ENCODE measurements at places on chromosomes 11 and 22.

- no peak for DNase-seq
These were observed 1109.5 kb downstream of the BRD1 start for GRCh38 chr22:48717883-48718817.

DNA sequence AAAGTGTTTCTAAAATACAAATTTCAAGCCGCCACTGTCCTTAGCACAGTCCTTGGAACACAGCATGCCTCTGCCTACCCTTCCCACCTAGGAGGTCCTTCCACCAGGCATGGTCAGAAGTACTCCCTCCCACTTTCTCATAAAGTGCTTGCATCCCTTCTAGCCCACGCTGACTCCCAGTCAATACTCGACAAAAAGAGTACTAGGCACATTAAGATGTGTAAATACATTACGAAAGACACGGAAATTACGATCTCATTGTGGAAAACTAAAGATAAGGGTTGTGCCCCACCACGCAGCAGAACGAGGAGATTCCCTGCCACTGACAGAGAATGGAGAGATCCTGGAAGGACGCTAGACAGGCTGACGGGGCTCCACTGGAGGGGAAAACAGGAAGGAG lies 13.5 kb downstream of the CHKA start:
- no peak for DNase-seq

- no peak for DNase-seq
These were observed 50.7 kb downstream of the IGLL1 start for GRCh38 chr22:23529166-23530103.

DNA sequence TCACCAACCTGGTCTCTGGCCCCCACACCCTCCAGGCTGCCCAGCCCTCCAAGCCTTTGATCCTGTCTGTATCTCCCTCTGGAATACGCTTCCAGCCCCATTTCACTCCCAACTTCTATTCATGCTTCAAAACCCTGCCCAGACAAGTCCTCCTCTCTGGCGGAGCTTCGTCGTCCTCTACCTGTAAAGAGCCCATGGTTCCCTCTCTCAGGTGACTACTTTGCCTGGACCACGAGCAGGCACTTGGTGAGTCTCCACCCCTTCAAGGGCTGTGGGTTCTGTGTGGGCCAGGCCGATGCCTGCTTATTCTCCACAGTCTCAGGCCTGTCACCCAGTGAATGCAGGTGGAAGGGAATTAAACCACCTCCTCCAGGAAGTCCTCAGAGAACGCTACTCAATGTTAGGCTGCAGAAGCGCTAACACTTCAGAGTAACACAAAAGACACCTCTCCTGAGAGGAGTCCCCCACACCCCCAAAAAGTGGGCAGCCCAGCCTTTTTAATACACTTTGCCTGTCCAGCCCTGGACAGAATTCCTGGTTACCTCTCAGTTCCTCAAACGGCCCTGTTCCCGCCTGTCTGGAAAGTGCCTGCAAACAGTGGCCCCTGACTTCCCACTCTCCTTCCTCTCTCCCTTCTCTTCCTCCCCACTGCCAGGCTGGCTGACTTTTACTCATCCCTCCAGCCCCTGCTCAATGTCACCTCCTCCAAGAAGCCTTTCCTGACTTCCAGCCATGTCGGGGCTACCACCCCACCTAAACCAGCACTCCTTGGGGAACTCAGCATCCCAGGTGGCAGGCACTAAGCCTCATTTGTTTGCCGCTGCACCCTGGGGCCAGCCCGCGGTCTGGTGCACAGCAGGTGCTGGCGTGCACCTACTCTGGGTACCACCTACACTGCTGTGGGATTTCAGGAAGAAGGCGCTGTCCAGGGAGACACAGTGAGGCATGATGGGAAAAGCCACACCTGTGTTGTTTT lies 9.0 kb downstream of the RAC2 start:
- DNase-seq: no peak

DNA sequence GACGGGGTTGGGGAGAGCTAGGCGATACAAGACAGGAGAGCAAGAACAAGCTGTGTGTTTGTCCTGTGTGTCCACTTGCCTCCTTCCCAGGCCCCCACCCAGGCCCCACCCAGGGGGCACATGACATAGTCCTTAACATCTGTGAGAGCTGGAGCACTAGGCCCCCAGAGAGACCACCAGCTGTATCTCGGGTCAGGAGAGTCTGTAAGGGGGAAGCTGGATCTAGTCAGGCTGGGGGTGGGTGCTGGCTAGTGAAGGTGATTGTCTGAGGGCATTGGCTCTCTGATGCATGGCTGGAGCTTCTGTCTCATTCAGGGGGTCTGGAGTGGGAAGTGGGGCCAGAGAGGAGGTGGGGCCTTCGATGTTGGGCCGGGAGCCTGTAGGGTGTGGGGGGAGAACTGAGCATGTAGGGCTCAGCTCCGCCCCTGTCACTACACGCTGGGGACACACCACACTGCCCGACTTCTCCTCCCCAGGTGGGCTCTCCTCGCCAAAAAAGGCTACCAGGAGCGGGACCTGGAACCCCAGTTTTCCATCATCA lies 571 bp downstream of the P2RX6 start:
- DNase-seq: no peak

DNA sequence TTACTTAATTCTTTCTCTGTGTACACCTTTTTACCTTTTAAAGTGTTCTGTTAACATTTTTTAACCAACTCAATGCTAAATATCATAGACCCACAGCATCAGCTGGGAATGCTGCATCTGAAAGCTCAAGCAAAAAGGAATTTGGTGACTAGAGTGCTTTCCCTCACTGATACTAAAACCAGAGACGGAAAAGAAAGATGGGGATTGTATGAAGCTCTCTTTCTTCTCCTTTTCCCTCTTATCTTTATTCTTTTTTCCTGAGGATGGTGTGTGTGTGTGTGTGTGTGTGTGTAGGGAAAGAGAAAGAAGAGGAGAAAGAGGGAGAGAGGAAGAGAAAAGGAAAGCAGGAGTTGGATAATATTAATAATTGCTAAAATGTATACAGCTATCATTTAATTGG lies 4.1 kb upstream of the SIK2 start:
- DNase-seq: no peak

- DNase-seq: no peak
These were observed 904.2 kb upstream of the RAG2 start for GRCh38 chr11:37502202-37502601.

GRCh38 chr11:104965735-104966134 lies 2.6 kb downstream of the CASP4 start:
- DNase-seq: no peak

DNA sequence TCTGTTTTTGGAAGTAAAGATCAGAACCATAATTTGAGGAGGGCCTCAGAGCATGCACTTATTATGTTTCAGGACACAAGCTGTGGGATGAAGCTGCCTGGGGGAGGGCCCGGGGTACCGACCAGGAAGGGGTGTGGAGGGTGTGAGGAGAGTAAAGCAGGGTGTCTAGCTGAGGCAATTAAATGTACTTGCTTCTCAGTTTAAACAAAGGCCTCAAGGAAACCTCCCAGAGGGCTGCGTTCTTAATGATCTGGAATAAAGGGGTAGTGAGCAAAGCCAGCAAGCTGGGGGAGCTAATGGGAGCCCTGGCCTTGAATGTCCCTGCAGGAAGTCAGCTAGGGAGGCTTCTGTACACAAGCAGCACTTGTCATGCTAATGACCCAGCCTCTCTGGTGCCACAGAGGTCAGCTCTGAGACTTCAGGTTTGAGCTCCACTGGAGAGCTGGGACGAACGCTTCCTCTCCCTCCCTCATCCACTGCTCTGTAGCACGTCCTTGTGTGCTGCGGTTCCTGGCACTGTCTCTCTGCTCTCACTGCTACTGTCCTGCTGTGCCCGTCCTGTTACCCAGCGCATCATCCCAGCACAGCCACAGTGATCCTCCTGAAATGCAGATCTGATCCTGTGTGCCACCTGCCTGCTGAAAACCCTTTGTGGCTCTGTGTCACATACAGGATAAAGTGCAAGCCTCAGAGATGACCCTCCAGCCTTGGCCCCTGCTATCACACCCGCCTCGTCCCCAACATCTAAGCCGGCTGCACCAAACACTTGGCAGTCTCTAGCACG lies 159.7 kb downstream of the DBX1 start:
- DNase-seq: no peak

GRCh38 chr11:123429336-123429735 lies 733 bp upstream of the GRAMD1B start:
- no peak for DNase-seq

GRCh38 chr11:117305145-117305544 lies 10.9 kb downstream of the BACE1 start:
- no peak for DNase-seq

GRCh38 chr11:50174189-50174588 lies 141.5 kb downstream of the OR4C45 start:
- no peak for DNase-seq

- no peak for DNase-seq
These were observed 15.0 kb downstream of the PRDM11 start for GRCh38 chr11:45161252-45162063.

GRCh38 chr11:46285173-46285572 lies 7.7 kb downstream of the CREB3L1 start:
- DNase-seq: no peak

- DNase-seq: no peak
These were observed 18.4 kb downstream of the PTDSS2 start for GRCh38 chr11:468493-468892.

GRCh38 chr11:78467931-78468330 lies 50.3 kb upstream of the GAB2 start:
- no peak for DNase-seq

DNA sequence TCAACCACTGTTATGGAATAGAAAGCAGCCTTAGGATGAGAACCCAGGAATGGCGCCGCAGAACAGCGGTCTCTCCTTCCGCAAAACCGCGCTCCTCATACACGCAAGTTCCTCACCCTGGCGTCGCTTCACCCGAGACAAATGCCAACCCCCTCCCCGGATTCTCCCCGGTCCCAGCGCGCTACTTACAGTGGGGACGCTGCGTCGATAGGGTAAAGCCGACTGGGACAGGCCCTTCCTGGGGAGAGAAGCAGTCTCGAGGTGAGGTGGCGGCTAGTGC lies 287 bp downstream of the RPS13 start:
- DNase-seq: no peak

DNA sequence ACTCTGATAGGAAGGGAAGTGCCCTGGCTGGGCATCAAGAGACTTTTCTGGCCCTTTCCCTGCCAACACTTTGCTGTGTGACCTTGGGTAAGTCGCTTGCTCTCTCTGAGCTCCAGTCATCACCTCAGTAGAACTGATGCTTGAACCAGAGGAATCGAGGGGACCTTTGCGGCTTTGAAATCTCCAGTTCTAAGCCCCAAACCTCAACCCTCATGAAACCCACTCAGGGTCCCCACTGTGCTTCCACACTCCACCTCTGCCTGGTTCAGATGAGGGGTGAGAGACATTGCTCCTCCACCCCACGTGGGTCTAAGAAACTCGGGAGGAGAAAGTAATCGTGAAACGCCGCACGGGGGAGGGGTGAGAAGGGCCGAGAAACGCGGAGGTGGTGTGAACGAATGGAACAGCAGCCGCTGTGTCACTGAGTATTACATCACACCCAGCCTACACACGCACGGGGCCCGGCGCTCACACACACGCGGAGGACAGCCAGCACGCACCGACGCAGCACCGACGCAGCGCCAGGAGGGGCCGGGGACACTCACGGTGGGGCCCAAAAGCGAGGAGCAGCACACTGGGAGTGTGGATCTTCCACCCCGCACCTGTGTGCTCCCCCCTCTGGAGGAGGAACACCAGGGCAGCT lies 4.3 kb downstream of the RTN4RL2 start:
- DNase-seq: no peak

DNA sequence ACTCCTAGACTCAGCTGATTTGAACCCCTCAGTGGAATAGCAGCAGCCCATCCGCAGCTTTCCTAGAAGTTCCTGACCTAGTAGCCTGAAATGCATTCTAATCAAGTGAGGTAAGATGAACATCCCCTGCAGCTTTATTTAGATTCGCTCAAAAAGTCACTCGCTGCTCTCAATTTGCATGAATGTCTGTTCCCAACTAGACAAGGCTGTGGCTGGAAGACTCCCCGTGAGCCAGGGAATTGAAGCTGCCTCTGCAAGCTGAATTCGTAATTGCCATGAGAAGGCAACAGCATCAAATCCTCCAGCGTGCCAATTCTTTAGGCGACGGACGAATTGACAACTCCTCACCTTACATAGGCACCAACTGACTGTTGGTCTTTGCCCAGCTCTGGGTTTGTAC lies 17.1 kb upstream of the SCN3B start:
- no peak for DNase-seq

GRCh38 chr11:134527382-134528243 lies 115.6 kb upstream of the B3GAT1 start:
- no peak for DNase-seq

GRCh38 chr11:63641727-63642126 lies 27.5 kb upstream of the PLAAT3 start:
- no peak for DNase-seq

- DNase-seq: no peak
These were observed 5.5 kb downstream of the ZC3H12C start for GRCh38 chr11:110098645-110099044.

DNA sequence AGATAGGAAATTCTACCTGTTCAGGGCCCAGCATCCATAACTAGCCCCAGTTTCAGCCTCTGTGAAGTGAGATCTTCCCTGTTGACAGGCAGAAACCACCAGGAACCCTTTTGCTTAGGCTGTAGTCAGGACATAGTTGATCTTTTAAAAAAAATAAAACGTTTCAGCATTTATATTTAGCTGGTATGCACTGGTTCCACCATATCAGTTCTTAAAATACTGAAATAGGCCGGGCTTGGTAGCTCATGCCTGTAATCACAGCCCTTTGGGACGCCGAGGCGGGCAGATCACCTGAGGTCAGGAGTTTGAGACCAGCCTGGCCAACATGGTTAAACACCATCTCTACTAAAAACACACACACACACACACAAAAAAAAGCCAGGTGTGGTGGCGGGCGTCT lies 35.3 kb downstream of the GALNT18 start:
- DNase-seq: no peak

- no peak for DNase-seq
These were observed 23.8 kb upstream of the ALDH3B2 start for GRCh38 chr11:67698247-67698646.

- no peak for DNase-seq
These were observed 50.4 kb downstream of the PARVB start for GRCh38 chr22:44074337-44074984.

GRCh38 chr22:26464312-26464711 lies 19.3 kb downstream of the HPS4 start:
- peak; percentile 26 for DNase-seq

DNA sequence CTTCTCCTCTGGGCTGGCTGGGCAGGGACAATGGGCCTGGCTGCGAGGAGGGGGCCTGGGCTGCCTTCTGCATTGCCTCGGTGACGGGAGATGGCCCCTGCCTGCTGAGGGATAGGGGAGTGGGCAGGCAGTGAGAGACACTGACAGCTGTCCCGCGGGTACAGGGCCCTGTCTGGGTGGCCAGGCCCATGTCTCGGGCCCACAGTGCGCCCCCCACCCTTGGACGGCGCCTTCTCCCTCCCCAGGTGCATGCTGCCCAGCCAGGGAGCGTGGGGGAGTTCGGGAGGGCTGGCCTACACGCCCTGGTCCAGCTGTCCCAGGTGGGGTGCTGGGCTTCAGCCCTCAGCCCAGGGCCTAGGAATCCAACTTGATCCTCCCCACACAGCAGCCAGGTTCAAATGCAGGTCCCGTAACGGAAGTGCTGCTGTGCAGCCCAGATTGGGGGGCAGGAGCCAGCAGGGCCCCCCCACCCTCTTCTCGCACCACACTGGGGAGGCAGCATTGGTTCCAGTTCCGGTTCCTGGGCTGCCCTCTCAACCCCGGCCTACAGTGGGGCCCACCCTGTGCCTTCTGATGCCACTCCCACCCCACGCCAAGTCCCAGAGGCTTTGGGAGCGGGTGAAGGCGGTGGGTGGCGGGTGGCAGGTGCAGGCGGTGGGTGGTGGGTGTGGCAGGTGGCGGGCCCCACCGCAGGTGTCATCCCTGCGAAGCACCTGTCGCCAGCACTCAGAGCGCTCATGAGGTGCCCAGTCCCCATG lies 7.3 kb upstream of the TSSC4 start:
- DNase-seq: no peak

GRCh38 chr22:27454807-27455450 lies 346.6 kb downstream of the MN1 start:
- no peak for DNase-seq
